ENCODE measurements at places on chromosomes 2 and 18.
A peak's percentile ranks its signal among the peaks of the same experiment; 100 is the strongest.

GRCh38 chr2:50084086-50084843 is 930.0 kb upstream of the FSHR start:
- no peak for DNase-seq

DNA sequence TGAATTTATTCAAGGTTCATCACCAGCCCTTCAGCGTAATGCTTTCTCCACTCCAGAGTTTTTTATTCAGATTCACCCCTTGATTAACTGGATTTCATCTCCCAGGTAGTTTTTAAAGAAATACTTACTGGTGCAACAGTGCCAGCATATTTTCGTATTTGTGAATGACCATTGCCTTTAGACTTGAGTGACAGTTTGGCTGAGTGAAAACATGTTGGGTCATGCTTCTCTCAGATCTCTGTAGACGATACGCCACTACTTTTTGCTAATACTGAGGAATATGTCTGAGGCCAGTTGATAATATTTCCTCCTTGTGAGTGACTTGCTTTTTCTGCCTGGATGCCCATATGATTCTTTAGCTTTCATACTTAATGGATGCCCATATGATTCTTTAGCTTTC is 51.5 kb downstream of the CYP26B1 start:
- DNase-seq = no peak

DNA sequence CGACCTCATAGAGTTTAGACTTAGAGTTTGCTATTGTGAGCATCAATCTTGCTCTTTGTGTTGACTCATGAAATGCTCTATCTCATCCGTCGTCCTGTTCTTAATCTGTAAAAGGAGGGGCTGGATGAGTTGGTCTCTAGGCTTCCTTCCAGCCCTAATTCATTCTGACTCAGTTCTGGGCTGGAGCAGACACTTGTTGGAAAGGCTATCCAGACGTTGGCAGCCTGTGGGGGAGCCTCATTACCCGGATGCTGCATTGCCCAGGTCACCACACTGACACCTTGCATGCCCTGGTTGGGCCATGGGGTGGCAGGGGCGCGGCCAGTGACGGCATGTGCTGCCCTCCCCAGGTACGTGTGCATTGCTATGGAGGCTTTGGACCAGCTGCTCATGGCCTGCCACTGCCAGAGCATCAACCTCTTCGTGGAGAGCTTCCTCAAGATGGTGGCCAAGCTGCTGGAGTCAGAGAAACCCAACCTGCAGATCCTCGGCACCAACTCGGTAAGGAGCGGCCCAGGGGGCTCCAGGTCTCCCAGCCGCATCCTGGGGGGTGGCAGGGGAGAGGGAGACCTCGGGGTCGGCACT is 61.5 kb downstream of the EFR3B start:
- DNase-seq = peak; percentile 47

- peak; percentile 19 for DNase-seq
These were observed at the start of gene MXD1 for GRCh38 chr2:69914950-69915945. Gene MXD1, plus strand, starts transcription at chr2:69915109. Its CDS starts 222 bp downstream, at chr2:69915331.

- peak; percentile 67 for DNase-seq
These were observed 465 bp downstream of the SEPTIN10 start for GRCh38 chr2:109613081-109613921.

DNA sequence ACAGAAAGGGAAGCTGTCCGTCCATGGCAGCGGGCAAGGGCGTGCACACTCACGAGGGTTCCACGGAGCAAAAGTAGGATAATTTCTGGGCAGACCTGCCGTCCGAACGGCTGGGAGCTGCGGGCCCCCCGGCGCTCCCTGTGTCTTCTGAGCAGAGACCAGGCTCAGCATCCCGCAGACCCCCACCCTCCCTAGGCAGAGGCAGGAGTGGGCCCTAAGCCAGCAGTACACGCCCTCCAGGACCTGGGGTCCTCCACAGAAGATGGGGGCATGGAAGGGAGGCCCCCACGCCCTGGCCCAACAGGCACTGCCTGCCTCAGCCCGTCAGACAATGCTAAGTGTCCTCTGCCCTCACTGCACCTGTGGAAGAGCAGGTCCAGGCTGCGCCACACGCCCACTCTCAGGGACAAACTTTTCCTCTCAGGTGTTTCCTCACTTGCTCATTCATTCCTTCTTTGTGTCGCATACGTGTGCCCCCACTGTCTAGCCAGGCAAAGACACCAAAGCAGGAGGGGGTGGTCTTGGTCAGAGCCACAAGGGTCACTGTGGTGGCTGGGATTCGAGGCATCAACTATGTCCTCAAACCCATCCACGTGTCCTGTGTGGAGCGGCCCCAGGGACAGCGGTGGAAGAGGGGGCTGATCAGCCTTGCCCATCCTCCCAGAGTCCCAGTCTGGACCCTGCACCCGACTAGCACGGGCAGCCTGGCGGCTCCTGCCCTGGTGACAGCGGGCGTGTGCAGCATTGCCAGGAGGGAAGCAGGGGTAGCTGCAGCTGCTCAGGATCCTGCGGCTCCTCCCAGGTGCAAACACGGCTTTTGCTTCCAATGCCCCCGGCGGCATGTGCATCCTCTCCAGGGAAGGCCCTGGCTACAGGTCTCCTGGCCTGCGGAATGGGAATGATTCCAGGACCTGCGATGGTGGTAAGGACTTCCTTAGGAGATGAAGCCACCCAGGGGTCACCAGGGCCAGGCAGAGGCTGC is 2.4 kb upstream of the GPC1 start:
- DNase-seq = no peak

DNA sequence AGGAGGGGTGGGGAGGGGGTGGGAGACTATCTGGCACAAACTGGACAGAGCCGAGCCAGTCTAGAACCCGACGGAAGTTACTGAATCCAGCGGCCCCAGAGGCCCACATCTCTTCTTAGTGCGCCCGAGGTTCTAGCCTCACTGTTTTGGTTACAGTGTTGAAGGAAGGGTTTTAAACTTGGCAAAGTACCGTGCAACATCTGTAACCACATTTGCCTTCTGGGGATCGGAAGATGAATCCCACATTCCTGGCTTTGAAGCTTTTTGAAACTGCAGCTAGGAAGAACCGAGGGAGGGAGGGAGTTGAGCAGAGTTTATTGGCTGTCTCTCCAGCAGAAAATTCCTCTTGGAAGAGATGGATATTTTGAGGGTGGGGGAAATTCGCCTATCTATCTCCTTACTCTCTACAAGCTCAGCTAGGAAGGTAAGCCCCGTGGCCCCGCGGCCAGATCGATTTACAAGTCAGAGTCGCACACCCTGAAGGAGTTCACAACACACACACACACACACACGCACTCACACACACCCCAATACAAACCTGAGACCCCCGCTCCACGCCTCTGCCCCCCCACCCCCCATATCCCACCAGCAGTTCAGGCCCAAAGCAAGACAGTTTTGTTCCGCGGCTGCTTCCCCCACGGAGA is 1.0 kb downstream of the ACVR1 start:
- peak; percentile 82 for DNase-seq

GRCh38 chr2:110858993-110859701 is 126.8 kb downstream of the ACOXL start:
- DNase-seq = no peak

DNA sequence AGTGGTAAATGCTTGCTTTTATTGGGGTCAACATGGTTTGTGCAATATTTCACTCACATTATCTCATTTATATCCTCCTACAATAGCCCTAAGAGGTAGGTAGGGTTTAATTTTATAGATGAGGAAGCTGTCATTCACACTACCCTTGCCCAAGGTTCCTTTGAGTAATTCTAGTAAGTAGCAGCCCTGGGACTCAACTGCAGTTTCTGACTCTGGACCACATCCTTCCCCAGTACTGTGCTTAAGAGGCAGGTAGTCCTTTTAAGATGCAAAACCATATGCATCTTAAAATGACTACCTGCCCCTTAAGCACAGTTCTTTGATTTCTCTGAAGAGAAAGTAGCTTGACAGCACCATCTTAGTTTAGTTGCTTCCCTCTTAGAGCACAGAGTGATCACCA is 15.7 kb upstream of the NT5C1B start:
- no peak for DNase-seq

GRCh38 chr2:160111951-160112798 is 49.8 kb upstream of the PLA2R1 start:
- DNase-seq = no peak

GRCh38 chr2:173456960-173457359 is 102.3 kb downstream of the CDCA7 start:
- no peak for DNase-seq

DNA sequence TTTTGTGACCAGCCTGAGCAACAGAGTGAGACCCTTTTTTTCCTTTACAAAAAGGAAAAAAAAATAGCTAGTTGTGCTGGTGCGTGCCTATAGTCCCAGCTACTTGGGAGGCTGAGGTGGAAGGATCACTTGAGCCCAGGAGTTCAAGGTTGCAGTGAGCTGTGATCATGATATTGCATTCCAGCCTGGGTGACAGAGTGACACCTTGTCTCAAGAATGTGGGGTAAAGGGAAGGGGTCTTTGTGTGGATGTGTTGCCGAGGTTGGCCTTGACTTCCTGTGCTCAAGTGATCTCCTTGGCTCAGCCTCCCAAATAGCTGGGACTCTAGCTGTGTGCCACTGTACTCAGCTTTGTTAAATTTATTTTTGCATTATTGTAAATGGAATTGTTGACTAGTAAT is 120.6 kb downstream of the ZNF407 start:
- DNase-seq = no peak

Measured in mesenchymal stem cell (in vitro differentiated cells and primary cell).